ENCODE measurements at places on chromosomes 2 and 18.

- no peak for DNase-seq
These were observed 67.8 kb downstream of the SLC66A2 start for GRCh38 chr18:79883461-79884293.

DNA sequence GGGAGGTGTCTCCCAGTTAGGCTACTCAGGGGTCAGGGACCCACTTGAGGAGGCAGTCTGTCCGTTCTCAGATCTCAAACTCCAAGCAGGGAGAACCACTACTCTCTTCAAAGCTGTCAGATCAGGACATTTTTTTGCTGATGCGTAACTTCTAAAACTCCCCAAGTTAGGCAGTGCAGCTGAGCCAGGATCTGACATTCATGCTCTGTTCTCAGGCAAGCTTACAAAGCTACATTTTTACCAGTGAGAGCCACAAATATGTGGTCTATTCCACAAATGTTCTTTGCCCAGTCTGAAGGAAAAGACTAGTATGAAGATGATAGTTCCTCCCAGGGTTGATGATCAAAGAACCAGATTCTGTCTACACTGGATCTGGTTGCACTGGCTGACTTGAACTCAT lies 184.1 kb downstream of the MTCL1 start:
- DNase-seq = no peak

DNA sequence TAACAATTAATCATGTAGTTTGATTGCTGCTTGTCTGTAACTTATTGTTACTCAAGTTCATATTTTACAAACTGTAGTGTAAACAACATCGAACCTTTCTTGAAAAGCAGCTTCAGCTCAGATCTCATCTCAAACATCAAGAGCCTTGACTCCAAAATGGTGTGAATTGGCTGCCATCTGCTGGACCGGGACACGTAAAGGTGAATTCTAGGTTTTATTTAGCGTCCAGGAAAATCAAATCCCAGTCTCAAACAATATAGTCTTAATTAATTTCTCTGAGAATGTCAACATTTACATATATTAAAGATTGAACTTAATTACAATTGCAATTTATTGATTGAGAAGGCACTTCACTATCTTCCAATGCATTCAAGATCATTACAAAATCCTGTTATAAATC lies 453.0 kb downstream of the GALR1 start:
- DNase-seq = peak; percentile 51

- peak; percentile 14 for DNase-seq
These were observed 94.2 kb upstream of the DLGAP1 start for GRCh38 chr18:4549164-4549872.

DNA sequence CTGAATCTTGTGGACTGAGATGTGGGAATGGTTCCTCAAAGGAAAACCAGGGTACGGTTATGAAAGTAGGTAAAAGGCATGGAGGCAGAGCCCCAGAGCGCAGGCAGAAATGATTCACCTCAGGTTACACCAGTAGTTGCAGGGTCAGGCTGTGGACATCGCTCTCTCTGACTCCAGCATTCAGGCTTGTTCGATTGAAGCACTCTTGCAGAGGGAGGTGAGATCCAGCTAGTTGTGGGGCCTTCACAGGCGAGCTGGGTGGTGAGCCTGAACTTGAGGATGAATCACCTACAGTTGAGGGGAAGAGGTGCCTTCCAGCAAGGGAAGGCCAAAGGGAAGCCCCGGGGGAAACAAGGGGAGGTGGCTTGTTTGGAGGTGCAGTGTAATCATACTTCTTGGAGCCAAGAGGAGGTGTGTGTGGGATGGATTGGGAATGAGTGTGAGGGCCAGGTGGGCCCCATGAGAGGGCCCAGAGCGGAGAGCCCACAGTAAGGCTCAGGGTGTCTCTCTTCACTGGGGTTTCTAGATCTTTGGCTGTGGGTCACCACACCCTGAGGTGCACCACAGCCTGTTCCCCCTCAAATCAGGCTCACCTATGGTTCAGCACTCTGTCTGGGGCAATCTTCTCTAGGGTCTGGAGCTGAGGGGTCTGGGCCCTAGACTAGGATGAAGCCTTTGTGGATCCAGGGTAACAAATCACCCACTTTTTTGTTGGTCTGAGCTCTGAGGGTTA lies 48.5 kb upstream of the MCFD2 start:
- DNase-seq = no peak

GRCh38 chr18:24616653-24617052 lies 156.2 kb downstream of the HRH4 start:
- no peak for DNase-seq

GRCh38 chr2:39517622-39518021 lies 80.5 kb upstream of the MAP4K3 start:
- DNase-seq = no peak

- DNase-seq = no peak
These were observed 67.4 kb downstream of the MYO3B start for GRCh38 chr2:170245312-170245711.

- DNase-seq = peak; percentile 47
These were observed 60.0 kb downstream of the TMEM131 start for GRCh38 chr2:97935719-97936161.

DNA sequence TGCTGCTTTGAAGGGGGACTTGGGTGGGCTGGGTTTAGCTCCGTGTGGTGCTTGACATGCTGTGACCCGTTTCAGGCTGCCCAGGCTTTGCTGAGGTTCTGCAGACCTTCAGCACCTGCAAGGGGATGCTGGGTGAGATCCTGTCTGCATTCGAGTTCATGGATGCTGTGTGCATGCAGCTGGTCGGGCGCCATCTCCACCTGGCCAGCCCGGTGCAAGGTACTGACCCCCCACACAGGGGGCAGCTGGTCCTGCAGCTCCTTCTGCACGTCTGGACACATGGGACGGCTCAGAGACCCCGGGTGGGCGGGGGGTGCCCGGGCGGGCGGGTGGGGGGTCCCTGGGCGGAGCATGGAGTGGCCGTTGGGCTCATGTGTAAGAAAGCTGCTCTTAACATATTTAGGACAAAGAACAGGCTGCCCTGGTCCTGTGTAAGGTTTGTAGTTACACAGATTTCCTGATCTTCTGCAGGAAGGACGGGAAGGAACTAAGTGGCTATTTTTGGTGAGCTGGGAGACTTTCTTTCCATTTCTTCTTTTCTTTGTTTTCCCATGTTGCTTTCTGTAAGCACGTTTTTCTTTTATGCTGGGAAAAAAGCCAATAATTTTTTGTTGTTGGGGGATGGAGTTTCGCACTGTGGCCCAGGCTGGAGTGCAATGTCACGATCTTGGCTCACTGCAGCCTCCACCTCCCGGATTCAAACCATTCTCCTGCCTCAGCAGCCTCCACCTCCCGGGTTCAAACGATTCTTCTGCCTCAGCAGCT lies 15.8 kb downstream of the D2HGDH start:
- DNase-seq = no peak

DNA sequence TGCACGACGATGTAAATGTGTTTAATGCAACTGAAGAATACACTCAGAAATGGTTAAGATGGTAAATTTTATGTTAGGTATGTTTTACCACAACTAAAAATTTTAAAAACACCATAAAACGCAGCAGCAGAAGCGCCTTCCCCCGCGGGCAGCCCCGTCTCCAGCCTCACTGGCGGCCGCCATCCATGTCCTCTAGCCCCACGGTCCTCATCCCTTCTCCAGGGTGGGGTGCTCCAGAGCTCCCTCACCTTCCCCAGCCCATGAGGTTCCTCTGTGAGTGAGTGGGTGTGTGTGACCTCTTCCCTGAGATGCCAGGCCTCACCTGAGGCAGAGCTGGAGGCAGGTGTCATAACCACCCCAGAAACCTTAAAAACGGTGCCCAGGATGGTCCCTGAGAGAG lies 17.0 kb downstream of the INHBB start:
- DNase-seq = no peak

- no peak for DNase-seq
These were observed 10.8 kb downstream of the PASK start for GRCh38 chr2:241138471-241138870.

DNA sequence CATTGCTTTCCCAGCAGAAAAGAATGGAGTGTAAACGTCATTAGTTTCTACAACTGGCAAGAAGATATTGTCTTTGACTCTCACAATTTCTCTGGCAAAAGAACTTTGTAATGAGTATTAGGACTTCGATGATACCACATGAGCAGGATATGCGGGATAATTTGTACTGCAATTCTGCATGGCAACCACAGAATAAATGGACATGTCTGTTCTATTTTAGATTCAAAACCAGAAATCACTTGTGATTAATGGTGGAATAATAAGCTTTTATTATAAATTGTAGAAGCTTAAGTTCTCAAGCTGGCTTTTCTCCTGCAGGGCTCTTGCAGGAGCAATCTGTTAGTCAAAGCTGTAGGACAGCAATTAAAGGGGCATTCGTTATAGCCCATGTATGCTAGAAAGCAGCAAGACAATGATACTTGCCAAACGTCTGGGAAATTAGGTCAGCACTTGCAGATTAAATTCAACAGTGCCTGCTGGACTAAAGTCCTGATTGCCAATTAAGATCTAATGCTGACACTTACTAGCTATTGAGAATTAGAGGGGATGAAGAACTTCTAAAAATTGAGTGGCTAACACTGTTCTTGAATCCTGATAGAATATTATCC lies 177.9 kb downstream of the PTH2R start:
- DNase-seq = no peak

DNA sequence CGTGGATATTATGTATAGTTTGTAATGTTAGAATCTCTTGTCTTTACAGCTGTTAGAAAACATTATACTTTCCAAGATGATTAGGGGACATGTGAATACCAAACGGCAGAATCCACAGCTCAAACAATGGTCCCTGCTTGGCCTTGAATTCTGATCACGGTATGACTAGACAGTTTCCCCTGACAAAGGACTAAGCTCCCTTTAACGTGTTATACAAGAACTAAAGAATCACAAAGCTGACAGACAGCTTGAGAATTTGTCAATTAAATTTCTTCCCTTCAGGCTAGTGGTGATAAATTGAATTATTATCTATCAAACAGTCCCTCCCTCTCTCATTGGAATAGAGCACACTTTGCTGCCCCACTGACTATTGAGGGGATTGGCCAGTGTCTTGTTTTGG lies 359.2 kb upstream of the ID2 start:
- no peak for DNase-seq

DNA sequence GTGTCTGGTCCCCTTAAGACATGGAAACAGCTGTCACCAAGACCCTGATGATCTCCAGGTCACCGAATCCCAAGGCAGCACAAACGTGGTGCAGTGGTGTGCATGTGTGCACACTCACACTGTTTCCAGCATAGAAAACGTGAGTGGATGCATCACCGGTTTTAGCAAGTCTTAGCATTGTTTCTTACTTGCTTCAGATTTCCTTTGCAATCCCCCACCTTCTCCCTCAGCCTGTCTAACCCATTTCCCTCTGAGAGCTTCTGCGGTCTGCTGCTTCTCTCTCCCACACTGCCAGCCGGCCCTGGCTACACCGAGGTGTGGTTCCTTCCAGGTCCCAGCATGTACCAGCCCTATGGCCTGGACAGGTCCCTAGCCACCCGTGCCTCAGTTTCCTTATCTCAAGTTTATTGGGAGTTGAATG lies 343.4 kb upstream of the HS6ST1 start:
- no peak for DNase-seq

- DNase-seq = no peak
These were observed 96.8 kb upstream of the CDC42EP3 start for GRCh38 chr2:37767959-37768925.

- no peak for DNase-seq
These were observed 5.7 kb downstream of the MCFD2 start for GRCh38 chr2:46909771-46910419.

DNA sequence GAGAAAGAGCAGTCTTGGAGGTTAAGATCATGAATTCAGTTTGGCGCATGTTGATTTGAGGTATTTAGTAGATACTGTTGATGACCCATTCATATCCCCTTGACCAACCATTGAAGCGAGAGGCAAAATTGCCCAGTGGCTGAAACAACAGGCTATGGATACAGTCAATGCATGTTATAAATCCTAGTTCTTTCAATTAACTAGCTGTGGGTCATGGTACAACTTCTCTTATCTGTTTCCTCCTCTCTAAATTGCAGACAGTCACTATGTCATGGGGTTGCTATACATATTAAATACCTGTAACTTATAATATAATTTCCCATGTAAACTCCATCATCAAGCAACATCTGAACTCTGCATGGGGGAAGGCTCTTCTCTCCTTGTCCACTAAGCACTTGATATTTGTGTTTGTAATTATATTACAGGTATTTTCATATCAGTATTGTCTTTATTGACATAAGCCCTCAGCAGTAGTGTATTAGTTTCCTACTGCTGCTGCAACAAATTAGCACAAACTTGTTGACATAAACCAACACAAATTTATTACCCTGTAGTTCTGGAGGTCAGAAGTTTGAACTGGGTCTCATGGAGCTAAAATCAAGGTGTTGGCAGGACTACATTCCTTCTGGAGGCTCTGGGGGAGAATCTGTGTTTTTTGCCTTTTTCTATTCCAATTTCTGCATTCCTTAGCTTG lies 61.7 kb upstream of the ACTR3 start:
- DNase-seq = no peak

GRCh38 chr2:220764171-220764570 lies 807.9 kb downstream of the EPHA4 start:
- no peak for DNase-seq

GRCh38 chr2:16861111-16861510 lies 195.5 kb upstream of the CYRIA start:
- no peak for DNase-seq

GRCh38 chr2:96260387-96261260 lies 5.2 kb downstream of the TMEM127 start:
- DNase-seq = peak; percentile 62

DNA sequence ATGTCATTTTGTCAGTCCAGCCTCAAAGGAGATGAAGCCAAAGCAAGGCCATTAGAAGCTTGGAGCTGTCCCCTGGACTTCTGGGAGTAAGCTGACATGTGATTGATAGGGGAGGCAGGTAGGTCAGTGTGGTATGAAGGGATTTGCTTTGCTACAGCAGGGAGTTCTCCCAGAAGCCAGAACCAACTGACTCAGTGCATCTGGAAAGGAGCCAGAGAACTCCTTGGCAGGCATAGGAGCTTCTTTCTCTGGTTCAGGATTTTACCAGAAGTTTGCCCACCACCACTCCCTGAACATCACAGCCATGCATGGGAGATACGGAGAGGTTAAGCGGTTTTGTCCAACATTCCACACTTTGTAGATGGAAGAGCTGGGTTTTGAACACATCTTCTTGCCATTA lies 24.5 kb upstream of the KCNE4 start:
- DNase-seq = no peak

DNA sequence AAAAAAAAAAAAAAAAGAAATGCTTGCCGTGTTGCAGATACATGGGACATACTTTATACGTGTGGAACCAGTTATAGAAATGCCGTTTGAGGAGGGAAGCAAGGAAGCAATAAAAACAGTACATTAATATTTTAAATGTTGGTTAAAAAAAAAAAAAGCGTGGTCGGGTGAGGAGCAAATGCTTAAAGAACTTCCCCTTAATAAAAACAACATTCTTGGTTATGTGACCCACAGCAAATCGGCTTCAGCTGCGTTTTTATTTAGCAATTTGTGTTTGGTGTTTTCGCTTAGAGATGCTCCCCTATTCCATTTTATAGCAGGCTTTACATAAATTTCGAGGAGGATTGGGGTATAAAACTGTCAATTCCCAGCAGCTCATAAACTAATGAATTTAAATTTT lies 223.6 kb downstream of the LRRTM1 start:
- DNase-seq = no peak

Data from NCI-H2171 treated with DMSO at 0.1 percent for 48 hours (cell line).